Activated CD4-positive, alpha-beta T cell treated with anti-CD3 and anti-CD28 coated beads for 24 hours (primary cell): ENCODE measurements at places on chromosomes 2 and 18.
A peak's percentile ranks its signal among the peaks of the same experiment; 100 is the strongest.

DNA sequence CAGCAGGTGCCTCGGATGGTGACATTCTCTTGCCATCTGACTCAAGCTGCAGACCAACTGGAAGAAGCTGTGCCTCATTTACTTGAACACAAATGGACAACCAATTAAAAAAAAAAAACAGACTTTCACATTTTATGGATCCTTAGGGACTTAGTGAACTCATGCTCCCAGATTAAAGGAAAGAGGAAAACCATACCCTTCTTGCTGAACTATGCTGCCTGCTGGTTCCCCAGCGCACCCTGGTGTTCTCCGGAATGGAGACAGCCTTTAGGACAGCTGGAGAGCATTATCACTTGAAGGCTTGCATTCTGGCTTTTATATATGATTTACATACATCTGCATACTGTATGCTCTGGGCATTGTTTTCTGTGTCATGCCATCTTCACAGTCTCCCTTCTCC, 370.7 kb downstream of the SLC4A3 start:
- no peak for DNase-seq

- no peak for DNase-seq
These were observed 107.3 kb downstream of the CPS1 start for GRCh38 chr2:210663631-210664089.

GRCh38 chr2:120661551-120661950, 74.1 kb upstream of the GLI2 start:
- DNase-seq, result no peak

DNA sequence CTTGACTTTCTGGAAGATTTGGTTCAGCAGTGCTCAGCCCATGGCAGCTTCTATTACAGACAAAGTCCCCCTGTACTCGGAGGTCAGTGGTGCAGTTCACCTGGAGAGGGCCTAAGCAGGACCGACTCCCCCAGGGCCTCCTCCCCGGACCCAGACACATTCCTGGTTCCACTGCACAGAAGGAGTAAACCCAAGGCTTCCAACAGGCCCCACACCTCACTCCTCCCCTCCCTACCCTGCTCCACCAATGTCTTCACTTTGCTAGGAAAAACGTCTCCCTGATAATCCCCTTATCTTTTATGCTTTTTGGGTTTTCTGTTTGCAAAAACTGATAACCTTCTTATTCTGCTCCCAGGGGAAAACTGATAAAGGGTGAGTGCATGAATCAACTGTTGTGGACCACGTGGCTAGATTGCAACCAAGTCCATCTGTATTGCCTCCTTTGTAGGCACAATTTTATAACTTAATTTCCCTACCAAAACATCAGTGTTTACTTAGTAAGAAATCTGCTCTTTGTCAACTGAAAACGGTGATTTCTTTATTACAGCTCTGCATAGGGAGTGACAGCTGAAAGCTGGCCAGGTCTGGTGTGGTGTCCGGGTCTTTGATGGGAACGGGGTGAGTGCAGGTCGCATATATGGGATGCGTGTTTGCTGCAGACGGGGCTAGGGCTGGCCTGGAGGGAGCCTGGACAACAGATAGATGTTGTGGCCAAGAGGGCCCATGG, 202.5 kb downstream of the GLI2 start:
- no peak for DNase-seq

GRCh38 chr2:60429681-60430080, 123.8 kb downstream of the BCL11A start:
- DNase-seq, result no peak

DNA sequence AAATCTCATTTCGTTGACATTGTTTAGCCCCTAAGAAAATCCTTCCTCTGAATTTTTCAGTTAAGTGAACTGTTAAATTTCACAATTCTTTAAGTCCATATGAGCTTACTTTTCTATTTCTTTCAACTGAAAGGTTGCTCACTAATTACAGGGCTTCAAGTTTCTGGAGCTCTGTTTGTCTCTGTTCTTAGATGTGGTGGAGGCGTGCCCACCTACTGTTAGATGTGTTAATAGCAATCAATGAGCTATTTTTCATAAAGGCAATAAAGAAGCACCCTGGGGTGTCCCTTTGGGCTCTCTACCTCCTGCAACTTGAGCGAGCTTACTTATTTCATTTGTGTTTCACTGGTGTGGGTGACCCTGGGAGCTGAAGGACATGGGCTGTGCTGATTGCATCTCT, 25.0 kb downstream of the CREG2 start:
- no peak for DNase-seq

- no peak for DNase-seq
These were observed 327.0 kb upstream of the HS6ST1 start for GRCh38 chr2:128645631-128646030.

DNA sequence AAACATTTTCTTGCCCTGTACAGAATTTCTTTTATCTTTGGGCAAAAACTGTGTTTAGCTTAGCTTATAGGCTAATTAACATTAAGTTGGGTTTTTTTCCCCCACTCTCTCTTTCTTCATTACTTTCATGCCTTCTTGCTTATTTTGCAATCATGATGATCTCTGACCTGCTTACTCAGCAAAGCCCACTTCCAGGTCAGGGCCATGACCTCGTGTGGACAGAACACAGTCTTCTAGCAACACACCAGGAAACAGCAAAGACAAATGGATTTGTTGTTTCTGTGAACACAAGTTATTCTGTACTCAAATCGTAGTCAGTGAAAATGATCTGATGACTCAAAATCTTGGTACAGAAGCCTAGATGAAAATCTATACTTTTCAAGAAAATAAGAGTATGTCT, 60.7 kb downstream of the SPATS2L start:
- no peak for DNase-seq

DNA sequence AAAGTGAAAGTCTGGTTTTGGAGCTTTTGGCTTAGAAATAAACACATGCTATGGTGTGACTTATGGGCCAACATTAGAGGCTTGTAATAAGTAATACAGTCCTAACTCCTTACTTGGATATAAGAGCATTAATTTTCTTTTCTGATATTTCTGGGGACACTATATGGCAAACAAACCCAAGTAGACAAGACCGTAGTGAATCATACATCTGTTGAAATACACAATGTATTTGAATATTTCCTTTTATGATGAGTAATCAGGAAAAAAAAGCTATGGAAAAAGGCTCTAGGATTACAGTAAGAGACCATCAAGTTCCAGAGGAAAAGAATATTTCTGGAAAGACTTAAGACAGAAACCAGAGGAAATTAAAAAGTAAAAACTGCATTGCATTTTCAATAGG, 146.0 kb upstream of the CYP26B1 start:
- no peak for DNase-seq

DNA sequence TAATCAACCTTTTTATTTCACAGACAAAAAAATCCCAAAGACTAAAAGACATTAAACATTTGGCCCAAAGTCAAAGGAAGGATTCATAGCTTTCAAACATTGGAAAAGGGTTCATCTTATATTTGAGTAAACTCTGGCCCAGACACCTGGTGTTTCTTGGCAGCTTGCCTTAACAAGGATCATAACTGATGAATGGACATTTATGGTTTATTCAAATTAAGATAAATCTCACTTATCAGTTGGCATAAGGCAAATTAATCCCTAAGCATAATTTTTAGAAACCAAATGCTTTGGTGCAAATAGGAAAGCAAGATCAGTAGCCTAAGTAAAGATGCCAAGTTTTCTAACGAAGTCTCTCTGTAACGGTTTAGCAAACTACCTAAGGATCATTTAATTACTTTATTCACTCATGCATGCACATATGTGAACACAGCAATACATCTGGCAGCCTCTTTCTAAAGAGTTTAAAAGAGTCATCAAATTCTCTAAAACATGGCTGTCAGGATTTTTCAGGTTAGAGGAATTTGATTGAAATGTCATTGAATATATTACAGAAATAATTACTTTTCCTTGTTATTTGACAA, 323.4 kb upstream of the RBMS1 start:
- no peak for DNase-seq

DNA sequence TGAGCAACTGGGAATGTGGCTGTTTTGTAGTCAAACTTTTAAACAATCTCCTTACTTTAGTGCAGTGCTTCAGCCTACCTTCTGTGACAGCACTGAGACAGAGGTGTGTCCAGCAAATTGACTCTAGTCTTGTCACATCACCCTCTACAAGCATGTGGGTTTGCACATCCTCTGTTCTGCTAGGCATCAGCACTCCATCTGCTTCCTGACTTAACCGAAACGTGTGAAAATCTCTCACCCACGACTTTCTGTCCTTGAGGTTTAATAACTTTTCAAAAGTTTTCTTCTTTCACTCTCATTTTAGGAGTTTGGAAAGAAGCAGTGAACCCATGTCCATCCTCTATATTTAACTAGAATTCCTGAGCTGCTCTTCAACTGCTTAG, 42.6 kb downstream of the TTR start:
- no peak for DNase-seq

GRCh38 chr2:3770724-3771415, 67.5 kb downstream of the DCDC2C start:
- no peak for DNase-seq

DNA sequence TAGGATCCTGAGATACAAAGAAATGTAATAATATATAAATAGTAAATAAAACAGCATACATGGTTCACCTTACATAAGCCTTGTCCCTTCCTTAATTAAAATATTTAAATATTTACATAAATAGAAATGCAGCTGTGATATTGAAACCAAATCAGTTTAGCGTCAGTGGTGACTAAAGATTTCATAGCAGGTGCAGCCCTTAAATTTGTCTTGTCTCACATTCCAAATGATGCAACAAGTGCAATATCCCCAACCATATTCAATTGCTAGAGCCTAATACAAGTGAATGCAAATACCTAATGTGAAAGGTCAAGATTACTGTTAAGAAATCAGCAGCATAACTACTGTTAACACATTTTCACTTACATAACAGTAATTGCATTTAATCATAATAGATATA, 539.5 kb downstream of the NYAP2 start:
- DNase-seq, result no peak

DNA sequence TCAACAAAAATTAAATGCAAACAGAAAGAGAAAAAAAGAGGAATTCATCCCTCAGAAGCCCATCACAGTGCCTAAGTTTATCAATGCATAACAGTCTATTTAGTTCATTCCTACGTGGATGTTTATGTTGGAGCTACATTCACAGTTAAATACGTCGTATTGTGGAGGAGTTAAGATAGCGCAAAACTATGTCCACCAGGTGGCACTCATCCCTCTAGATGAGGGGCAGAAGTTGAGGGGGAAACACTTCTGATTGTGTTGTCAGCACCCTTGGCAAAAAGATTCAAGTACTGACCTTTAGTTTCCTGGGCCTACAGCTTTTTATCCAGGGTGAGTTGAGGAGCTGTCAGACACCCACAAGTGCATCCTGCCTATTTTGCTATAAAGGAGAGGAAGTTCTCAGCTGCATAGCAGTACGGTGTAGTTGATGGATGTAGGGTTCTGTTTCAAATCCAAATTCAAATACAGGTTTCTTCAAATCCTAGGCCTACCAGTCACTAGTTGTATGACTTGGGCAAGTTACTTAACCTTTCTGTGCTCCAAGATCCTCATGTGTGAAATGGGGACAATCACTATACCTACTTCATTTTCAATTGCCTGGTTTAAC, 26.8 kb upstream of the MYO1B start:
- peak; percentile 35 for DNase-seq

DNA sequence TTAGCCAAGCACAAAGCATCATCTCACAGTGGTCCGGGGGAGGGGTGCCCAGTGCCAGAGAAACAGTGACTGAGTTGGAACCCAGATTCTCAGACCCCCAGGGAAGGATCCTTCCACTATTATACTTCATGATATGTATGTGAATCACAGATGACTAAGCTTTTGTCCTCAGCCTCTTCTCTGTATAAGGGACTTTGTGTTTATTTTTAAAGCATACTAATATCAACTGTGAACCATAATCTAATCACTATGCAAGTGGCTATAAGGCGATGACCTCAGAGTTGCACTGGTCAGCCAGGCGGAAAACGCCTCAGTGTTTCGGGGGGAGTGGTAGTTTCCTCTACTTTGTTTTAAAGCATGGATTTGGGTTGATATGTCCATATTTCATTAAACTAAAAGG, 160.4 kb upstream of the TMEM200C start:
- DNase-seq, result no peak

GRCh38 chr2:56208380-56208779, 24.6 kb downstream of the CCDC85A start:
- DNase-seq, result no peak

DNA sequence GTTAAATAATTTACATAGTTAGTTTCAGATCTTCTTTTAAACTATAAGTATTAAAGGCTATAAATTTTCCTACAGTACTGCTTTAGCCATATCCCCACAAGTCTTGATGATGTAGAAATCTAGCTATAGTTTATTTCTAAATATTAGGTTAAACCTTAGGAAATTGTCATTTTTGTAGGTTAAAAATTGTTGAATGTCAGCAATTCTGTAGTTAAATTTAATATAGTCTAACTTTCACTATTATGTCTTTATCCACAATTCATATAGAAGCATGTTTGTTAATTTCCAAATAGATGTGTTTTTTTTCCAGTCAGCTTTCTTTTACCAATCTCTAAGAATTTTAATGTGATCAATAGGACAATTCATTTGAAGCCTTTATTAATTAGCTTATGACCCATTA, 199.7 kb downstream of the ETAA1 start:
- DNase-seq, result no peak

GRCh38 chr2:172561270-172561669, 5.4 kb downstream of the PDK1 start:
- no peak for DNase-seq

DNA sequence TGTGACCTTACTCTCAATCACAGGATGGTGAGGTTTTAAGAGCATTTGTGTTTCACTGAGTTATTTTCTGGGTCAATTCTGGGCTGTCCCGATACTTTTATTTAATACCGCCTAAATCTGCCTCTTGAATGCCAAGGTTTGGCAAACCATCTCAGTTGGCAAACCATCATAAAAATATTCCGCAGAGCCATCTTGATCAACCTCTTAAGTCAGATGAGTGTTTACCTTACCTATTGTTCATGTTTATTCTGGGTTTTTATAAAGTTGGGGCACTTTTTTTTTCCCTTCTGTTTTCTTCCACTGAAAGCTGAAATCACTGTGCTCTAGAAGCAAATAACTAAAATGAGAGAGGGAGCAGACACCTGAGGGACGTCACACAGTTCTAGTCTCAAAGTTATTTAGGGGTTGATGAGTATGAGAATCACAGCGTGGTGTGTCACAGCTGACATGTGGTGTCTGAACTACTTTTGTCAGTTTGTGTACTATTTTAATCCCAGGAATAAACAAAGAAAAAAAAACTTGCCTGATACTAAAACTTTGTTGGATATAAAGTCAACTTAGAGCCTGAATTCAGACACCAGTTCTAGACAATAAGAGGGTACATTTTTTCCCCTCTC, 48.6 kb downstream of the ETAA1 start:
- DNase-seq, result no peak

DNA sequence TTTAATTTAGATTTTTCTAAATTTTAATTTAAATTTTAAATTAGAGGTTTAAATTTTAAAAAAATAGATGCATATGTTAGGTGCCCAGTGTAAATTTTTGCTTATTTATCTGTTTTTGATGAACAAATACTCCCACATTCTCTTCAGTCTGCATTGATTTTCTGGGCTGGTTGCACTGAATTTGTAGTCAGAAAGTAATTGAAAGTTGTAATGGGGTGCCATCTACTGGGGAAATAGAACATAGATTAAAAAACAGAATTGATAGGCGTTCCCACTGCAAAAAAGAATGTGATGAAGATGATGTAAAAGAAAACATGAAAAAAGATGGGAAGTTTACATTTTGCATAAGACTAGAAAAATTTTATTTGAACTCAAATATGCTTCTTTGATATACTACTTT, 51.7 kb upstream of the CCDC85A start:
- DNase-seq, result no peak

GRCh38 chr2:10584242-10584753, 105.5 kb downstream of the NOL10 start:
- DNase-seq, result no peak
